ENCODE measurements at places on chromosomes 1 and 21.

DNA sequence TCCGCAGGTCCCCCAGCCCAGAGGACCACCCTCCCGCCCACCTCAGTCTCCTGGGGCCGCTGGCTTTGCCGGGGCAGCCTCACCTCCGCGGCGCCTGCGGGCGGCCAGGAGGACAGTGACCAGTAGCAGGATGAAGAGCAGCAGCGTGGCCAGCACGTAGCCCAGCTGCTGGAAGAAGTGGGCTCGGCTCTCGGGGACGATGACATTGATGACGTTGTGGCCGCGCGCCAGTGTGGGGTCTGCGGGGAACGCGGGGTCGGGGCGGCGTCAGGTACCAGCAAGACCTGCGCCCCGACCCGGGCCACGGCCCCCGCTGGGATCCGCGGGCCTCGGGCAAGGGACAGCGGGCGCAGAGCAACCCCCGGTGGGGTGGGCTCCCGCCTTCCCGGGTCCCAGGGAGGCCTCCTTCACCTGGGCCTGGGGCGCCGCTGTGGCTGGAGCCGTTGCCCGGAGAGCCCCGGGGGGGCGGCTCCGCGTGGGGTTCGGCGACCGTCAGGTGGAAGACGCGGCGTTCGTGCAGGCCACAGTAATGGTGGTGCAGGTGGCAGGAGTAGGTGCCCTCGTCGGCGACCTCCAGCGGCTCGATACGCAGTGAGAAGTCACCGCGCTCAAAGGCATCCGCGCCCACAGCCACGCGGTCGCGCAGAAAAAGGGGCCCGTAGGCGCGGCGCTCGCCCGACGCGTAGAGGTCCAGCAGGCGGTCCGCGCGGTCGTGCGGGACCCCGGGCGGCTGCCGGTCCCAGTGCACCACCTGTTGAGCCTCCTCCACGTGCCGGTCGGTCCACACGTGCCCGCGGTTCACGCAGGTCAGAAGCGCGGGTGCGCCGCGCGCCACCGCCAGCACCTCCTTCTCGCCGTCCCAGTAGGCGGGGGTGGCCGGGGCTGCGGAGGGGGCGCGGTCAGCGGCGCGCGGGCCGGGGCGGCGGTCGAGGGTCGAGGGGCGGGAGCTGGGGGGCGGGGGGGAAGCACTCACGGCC lies 3.8 kb downstream of the MXRA8 start:
- no peak for DNase-seq

- DNase-seq = no peak
Observed at GRCh38 chr1:152148051-152148450, 11.0 kb downstream of the RPTN start.

GRCh38 chr1:119046785-119047438 lies 58.8 kb upstream of the TBX15 start:
- DNase-seq = no peak

DNA sequence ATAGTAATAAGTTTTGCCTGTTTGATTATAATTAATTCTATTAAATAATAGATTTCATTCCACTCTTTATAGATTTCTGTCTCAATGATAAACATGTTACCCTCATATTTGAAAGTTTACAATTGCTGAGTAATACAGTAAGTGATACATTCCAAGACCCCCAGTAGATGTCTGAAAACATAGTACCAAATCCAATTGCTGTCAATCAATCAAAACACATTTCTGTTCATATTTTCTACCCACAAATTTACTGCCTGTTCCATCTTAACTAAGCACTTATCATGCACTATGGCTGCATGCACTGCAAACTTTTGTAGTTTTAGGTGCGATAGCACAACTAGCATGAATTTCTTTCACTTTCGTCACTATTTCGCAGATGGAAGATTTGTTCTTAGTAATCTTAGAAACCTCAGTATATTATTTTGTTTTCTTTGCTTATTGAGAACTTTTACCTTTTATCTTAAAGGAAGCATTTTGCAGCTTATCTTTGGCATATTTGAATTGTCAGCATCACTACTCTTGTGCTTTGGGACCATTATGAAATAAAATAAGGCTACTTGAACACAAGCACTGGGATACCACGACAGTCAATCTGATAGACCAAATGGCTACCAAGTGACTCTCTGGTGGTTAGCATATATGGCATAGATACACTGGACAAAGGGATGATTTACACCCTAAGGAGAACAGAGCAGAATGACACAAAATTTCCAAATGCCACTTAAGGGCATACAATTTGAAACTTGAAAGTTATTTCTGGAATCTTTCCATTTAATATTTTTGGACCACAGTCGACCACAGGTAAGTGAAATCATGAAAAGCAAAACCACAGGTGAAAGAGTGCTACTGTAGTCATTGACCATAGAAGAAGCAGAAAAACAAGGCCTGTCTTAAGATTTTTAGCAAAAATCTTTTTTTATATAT lies 67.6 kb downstream of the RGS13 start:
- no peak for DNase-seq

- DNase-seq = no peak
Observed at GRCh38 chr1:234841710-234842231, 231.8 kb upstream of the IRF2BP2 start.

DNA sequence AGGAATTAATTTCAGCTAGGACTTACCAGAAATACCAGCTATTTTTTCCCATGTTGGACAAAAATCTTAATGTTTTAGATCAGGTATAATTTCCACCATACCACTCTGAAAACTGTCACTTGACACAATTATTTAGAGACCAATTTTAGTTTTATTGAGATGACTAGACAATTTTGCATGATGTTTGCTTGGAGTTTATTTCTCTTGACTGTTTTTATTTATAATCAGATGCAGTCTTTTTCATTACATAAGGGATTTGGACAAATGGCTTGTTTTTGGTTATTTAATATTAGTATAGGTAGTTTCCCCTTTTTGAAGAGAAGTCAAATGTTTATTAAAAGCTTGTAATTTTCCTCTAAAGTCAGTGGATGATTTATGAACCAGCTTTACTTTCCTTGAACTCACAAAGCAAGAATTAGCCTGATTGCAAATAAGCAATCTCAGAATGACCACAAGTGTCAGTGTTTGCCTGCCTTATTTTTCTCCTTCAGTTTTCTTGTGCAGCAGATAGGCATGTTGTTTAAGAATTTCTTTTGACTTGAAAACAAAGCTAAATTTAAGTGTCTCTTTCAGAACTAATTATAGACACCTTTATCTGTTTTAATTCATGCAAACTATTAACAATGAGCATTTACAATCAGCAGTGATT lies 3.8 kb upstream of the B3GALT2 start:
- DNase-seq = no peak

- no peak for DNase-seq
Observed at GRCh38 chr1:188224263-188224662, 1395.5 kb downstream of the PLA2G4A start.

GRCh38 chr1:42290130-42290529 lies 44.9 kb downstream of the FOXJ3 start:
- no peak for DNase-seq

DNA sequence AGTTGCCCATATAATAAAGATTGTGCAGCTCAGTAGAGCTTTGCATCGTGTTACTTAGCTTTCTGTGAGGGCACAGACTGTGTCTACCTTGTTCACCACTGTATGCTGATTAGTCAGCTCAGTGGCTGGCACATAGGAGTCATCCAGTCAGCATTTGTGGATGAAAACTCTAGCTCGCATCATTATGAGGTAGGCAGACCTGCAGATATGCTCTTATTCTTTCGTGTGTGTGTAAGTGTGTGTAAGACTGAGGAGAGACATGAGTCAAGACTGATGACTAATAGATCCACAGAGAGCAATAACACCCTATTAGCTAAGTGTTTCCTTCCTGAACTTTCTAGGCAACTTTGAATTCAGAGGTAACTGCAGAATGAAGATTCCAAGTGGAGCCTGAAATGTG lies 17.1 kb downstream of the TTF2 start:
- no peak for DNase-seq

GRCh38 chr1:201702936-201703335 lies 126.0 kb upstream of the IPO9 start:
- DNase-seq = no peak

- DNase-seq = no peak
Observed at GRCh38 chr1:79255421-79255820, 248.9 kb upstream of the ADGRL4 start.

GRCh38 chr1:206739411-206740076 lies 31.0 kb upstream of the IL19 start:
- DNase-seq = no peak

GRCh38 chr1:207647671-207648333 lies 2.9 kb downstream of the CR1L start:
- no peak for DNase-seq

DNA sequence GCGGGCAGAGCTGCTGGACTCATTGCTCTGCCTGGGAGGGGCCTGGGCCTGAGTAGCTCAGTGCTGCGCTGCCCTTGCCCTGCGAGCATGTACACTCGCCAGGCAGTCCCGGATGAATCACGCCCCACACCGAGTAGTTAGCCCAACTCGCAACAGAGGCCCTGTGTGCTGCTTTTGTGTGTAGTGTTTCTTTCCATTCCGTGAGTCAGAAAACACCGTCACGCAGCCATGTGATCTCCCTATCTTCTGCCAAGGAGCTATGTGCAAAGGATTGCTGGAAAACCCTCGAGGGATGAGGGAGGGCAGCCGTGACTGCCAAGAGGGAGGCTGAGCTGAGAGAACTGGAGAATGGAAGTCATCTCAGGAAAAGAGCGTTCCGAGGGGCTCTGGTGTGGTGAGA lies 37.3 kb downstream of the NENF start:
- no peak for DNase-seq

- DNase-seq = no peak
Observed at GRCh38 chr1:201886103-201886885, 2.4 kb upstream of the SHISA4 start.

- no peak for DNase-seq
Observed at GRCh38 chr1:200053091-200053490, 25.6 kb downstream of the NR5A2 start.

- no peak for DNase-seq
Observed at GRCh38 chr1:232376632-232377493, 253.1 kb downstream of the SIPA1L2 start.

GRCh38 chr1:245108246-245108645 lies 46.5 kb upstream of the KIF26B start:
- no peak for DNase-seq

DNA sequence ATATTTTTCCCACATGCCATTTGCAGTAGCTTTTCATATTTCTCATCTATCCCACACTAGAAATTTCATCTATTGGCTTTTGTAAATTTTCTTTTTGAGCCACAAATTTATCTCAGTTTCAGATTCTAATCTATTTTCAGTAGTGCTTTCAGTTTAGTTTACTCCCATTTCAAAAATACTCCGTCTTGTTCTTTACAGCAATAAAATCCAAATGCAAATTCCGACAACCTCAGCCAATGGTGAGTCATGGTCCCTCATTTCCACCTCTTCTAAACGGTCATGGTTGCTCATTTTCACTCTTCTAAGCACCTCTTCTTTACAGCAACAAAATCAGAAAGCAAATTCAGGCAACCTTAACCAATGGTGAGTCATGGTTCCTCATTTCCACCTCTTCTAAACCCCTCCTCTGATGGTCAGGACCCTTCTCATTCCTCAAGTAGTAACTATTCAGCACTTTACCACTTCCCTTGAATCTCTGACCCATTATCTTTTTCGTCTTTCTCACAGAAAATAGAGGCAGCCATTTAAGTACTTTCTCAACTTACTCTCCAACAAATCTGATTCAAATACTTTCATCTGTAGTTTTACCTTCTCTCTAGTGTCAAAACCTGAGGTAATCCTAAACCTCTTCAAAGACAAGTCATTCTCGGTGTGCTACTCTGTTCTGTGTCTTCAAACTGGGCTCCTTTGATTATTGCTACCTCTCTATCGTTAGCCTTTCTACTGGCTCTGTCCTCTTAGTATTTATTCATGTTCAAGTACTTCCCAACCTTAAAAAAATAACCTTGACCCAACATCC lies 34.4 kb downstream of the C21orf91 start:
- DNase-seq = no peak

DNA sequence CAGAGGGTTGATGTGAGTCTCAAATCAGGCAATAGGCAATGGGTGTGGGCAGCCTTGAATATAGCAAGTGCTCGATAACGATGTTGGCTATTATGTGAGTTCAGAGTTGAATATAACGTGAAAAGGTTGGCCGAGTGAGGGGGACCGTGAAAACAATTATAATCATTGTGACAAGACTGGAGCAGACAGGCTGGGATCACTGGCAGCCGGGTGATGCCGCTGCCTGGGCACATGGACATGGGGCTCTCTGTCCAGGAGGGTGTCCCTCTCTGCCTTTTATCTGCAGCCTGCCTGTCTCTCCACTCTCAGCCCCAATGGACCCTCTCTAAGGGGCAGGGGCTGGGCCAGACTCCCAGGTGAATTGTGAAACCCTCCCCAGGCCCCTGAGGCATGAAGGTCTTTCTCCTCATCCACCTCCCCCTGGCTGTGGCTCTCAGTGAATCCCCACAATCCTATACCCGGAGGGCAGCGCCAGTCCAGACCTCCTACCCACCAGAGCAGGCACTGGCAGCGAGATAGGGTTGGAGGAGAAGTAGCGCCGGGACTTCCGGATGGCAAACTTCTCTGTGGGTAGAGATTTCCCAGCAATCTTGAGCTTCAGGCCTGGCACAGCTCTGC lies 36.4 kb downstream of the TTC39A start:
- DNase-seq = no peak

DNA sequence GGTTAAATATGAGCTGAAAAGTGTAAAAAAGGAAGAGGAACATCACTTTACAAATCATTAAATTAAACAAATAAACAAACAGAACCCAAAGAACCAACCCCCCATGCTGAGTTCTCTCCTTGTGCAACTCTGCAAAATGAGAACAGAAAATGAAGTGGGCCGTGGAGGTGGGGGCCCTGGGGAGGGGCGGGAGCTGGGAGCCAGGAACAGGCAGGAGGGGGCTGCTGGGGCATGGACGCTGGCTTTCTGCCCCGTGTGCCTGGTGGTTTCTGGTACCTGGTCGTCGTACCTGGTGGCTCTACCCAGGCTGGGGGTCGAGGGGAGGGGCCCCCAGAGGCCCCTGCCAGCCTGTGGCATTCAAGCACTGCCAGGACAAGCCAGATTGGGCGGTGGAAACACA lies 10.8 kb downstream of the GPR37L1 start:
- DNase-seq = no peak

DNA sequence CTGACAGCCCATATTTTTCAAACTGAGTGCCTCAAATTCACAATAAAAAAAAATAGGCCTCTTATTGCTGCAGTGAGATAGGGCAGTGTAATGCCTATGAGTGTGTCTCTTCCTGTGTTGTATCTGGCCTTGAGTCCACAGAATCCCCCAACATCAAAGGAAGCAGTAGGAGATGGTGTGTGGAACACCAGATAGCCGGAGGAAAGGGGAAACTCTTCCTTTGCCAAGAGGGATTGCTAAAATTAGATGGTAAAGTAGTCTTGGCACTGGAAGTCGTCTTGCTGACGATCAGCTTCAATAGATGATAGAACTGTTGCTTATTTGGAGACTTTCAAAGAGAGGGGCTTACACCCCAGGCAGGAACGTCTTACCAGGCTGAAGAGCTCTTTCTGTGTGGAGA lies 51.8 kb downstream of the RUNX1 start:
- DNase-seq = no peak

- peak; percentile 27 for DNase-seq
Observed at GRCh38 chr1:39268112-39268581, 63.7 kb downstream of the MACF1 start.

GRCh38 chr1:17540255-17541001 lies 930 bp downstream of the ARHGEF10L start:
- peak; percentile 60 for DNase-seq

- DNase-seq = no peak
Observed at GRCh38 chr1:45089711-45090110, 77.7 kb downstream of the UROD start.
